ENCODE measurements at places on chromosomes 13 and 19.

- DNase-seq = peak; percentile 66
Observed at GRCh38 chr19:38142176-38143035, 81.6 kb downstream of the DPF1 start.

- DNase-seq = no peak
Observed at GRCh38 chr13:20968745-20969144, 66.2 kb upstream of the XPO4 start.

DNA sequence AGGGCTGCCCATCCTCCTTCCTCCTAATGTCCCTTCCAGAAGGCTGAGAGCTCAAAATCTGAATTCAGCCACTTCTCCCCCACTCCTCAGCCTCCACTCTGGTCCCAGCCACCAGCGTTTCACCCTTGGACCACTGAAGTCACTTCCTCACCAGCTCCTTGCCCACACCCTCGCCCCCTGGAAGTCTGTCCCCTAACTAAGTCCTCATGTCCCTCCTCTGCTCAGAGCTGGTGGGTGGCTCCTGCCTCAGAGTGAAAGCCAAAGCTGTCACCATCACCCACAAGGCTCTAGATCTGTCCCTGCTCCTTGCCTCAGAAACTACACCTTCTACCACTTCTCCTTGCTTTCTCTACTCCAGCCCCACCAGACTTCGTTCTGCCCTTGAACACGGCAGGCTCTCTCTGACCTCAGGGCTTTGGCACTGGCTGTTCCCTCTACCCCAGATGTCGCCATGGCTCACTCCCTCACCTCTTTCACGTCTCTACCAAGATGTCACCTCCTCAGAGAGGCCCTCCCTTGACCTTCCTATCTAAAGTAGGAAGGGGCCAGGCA is 1.7 kb downstream of the ERCC1 start:
- no peak for DNase-seq

GRCh38 chr13:111632906-111633305 is 312.5 kb downstream of the TEX29 start:
- DNase-seq = no peak

- no peak for DNase-seq
Observed at GRCh38 chr13:97911311-97912138, 42.0 kb upstream of the IPO5 start.

DNA sequence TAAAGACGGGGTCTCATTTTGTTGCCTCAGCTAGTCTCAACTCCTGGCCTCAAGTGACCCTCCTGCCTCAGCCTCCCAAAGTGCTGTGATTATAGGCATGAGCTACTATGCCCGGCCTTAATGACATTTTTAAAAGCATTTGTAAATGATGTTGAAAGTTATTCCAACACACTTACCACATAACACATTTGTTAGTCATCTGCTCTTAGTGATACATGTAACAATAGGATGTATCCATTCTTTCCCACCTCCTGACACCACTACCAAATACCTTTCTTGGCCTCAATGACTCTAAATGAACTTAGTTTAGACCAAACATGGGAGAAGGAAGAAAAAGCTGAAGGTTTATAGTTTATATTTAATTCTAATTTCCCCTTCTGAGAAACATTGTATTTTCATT is 59.8 kb upstream of the MEDAG start:
- no peak for DNase-seq

DNA sequence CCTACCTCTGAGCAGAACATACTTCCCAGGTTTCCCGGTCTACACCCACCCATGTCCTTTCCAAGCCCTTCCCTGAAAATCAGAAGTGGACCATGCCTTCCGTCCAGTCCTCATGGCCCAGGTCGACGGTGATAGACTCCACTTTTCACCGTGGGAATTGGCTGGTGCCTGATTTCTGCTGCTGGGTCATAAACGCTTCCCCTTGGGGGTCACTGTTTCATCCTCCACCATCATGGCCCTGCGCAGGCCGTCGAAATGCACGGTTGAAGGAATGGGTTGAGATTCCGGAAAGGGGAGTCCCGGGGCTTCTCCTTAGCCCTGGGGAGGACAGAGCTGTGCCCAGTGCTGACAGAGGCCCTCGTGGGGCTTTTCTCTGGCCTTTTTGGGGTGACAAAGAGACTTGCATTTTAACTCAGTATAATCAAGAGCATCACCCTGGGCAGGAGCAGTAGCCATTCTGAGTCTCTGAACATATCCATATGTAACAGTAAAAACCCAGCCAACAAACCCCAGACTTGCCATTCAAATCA is 75.5 kb downstream of the SOX1 start:
- DNase-seq = no peak

- DNase-seq = no peak
Observed at GRCh38 chr13:50846861-50847475, 3.5 kb upstream of the DLEU7 start.

- no peak for DNase-seq
Observed at GRCh38 chr13:111202745-111203144, 87.6 kb downstream of the ARHGEF7 start.

DNA sequence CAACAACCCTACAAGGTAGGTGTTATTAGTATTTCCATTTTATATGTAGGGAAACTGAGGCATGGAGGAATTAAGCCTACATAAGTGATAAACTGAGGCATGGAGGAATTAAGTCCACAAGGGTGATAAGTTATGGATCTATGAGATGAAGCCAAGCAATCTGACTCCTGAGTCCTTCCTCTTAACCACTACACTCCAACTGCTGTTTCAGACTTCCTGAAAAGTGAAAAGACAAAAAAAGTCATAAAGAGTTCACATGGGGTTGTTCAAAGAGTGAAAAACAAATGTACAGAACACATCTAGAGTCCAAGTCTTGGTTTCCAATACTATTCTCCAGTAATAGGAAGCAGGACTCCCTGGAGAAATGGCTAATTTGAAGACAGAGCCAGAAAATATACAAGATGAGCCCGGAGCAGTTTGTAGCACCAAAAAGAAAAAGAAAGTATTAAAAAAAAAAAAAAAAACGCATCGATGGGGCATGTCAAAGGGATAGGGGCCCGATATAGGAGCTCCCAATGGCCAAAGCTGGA is 12.1 kb downstream of the CRYL1 start:
- DNase-seq = no peak

- DNase-seq = no peak
Observed at GRCh38 chr13:82772816-82773215, 1109.5 kb downstream of the SLITRK1 start.

DNA sequence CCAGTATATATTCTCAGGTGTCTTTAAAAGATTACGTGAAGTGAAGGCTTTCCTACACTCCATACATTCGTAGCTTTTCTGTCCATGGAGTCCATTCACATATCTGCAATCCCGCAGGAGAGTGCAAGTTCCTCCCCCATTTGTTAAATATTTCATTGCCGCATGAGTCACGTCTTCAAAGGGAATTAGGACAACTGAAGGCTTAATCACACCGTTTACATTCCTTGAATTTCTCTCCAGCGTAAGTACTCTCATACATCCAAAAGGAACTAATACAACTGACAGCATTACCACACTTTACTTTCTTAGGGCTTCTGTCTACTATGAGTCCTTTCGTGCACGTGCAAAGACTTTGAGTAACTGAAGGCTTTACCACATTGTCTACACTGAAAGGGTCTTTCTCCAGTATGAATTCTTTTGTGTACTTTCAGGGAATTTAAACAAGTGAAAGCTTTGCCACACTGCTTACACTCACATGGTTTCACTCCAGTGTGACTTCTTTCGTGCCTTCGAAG is 29.0 kb upstream of the ZNF564 start:
- no peak for DNase-seq

GRCh38 chr13:74187564-74187963 is 53.4 kb upstream of the KLF12 start:
- no peak for DNase-seq

DNA sequence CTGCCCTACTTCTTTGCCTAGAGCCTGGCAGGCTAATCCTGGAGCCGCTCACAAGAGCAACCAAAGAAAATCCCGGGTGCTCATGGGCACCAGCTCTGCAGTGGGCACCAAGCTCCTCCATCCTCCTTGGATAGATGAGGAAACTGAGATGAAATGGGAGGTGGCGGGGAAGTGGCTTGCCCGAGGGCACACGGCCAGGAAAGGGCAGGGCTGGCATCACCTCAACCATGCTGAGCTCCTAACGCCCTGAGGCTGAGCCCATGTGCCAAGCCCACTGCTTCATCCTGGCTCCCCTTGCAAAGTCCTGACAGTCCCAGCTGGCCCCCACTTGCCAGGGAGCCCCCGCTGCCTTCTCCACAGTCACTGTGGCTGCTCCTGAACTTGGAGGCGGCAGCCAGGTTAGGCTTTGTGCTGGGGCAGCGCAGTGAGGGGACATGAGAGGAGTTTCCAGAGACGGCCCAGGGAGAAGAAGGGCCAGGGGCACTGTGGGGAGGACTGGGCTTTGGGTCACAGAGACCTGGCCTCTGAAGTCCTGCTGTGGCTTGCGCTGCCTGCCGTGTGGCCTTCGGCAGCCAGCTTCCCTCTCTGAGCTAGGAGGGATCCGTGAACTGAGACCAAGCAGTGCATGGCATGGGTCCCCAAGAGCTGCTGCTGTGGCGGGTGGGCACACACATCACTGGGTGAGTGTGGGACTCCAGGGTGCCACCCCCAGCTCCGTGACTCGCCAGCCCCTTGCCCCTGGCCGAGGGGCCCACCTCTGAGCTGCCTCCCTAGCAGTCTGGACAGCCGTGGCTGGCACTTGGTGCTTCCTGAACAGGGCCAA is 17.5 kb downstream of the TMED1 start:
- DNase-seq = no peak

GRCh38 chr13:111115061-111115964 is at the start of gene ARHGEF7:
Gene ARHGEF7, plus strand, starts transcription at chr13:111115310. Its CDS starts 217 bp downstream, at chr13:111115527.
- DNase-seq = no peak

GRCh38 chr13:76711550-76712182 is 174.5 kb downstream of the KCTD12 start:
- no peak for DNase-seq

- no peak for DNase-seq
Observed at GRCh38 chr19:7869910-7870511, 4.2 kb downstream of the PRR36 start.

GRCh38 chr19:13861392-13861713 is 15.6 kb upstream of the NANOS3 start:
- no peak for DNase-seq

GRCh38 chr13:110633776-110634175 is 18.4 kb downstream of the NAXD start:
- DNase-seq = no peak

DNA sequence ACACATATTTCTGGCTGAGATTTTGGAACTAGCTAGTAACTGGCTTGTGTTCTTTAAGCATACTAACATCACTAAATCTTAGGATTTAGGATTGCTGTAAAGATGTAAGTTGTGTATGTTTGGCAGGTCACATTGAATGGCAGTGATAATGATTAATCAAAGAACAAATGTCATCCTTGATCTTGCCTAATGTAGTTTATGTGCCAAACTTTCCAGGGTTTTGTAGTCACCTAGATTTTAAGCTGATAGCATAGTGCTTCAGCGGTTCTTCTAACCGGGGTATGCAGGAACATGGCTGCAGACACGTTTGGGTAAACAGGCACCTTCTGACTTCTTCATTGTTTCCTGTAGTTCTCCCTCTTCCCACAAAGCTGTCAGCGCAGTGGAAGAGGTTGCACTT is 9.7 kb downstream of the CLN5 start:
- DNase-seq = no peak

DNA sequence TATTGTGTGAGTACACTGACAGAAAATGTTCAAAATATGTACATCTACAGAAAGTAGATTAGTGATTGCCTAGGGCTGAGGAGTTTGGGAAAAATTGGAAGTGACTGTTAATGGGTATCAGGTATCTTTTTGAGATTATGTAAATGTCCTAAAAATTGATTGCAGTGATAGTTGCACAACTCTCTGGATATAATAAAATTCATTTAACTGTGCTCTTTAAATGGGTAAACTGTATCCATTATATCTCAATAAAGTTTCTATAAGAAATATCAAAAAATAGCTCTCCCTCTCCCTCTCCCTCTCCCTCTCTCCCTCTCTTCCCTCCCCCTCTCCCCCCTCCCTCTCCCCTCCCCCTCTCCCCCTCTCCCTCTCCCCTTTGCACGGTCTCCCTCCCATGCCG is 9.4 kb upstream of the ZNF227 start:
- DNase-seq = no peak

DNA sequence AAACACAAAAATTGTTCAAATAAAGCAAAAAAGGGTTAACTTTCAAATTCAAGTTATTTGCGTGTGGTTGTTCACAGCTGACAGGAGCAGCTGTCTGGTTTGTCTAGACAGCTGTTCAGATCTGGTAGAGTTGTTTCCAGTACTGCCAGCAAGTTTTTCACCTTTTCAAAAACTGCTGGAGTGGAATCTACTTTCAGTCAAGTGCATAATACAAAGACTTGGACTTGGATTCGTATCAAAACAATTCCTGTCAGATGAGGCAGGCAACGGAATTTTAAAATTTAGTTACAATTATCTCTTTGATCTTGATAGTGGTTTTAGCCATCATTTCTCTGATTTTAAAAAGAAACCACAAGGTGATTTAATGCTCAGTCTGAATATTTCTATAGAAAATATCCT is 51.7 kb upstream of the EEF1AKMT1 start:
- no peak for DNase-seq

Measured in activated CD8-positive, alpha-beta memory T cell treated with anti-CD3 and anti-CD28 coated beads for 24 hours (primary cell).